Kidney capillary endothelial cell (primary cell): ENCODE measurements at places on chromosomes 4 and X.

GRCh38 chr4:93743022-93743421 is 85.5 kb upstream of the ATOH1 start:
- no peak for DNase-seq

DNA sequence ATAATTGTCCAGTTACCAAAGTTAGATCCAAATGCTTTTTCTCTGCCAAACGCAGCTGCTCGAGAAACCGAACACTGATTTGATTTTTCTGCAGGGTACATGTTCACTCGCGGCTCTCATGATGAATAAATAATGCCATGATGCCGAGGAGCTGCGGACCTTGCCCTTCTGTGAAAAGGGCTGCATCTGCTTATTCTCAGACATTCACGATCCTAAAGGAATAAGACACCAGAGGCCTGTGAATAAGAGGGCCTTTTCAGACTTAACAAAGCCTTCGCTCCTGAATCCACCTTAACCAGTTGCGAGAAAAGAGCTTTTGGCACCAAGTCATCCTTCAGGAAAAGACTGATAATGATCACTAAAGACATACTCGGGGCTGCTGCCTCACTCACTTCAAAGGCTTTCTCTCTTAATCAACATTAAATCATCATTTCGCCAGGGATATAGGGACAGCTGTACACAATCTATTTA is 147.5 kb downstream of the FBXO8 start:
- no peak for DNase-seq

DNA sequence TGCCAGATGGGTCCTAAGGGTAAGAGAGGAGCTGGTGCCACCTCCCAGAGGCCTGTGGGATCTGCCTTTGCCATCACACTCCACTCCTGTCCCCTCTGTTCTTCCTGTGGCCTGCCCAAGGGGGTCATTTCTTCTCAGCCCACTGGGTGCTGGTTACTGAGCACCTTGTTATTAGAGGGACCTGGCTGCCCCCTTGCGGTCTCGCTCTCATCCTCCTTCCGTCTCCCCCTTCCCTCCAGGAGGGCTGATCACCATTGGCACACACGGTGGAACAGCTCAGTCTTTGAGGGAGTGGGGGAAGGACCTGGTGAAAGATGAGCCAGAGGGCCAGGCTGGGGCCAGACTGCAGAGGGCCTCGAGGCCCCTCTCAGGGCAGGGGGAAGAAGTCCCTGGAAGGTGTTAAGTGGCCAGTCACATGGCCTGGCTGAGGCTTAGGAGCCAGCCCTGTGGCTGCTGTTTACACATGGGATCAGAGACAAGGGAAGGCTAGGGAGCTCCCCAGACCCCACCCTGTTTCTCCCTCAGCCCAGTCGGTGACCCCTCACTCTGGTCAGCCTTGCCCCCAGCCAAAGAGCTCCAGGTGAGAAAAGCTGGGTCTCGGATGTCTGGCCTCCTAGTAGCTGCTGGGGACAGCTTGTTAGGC is 68.1 kb downstream of the MTMR1 start:
- no peak for DNase-seq

- DNase-seq: no peak
Measured at GRCh38 chrX:70038515-70038914, 11.2 kb downstream of the AWAT2 start.

DNA sequence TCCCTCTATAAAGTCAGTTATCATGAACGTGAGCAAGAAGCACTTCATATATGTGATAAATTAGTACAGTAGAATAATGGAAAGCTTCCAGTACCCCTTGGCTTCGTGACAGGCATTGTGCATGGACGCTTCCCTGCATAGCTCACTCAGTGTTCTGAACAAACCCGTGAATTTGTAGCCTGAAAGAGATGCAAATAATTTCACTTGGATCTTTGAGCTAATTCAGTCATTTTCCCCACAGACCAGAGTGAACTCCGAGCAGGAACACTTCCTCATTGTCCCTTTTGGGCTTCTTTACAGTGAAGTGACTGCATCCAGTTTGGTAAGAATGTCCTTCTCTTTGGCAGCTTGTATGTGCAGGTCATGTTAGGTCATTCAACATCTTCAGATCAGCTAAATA is 50.1 kb downstream of the ADD1 start:
- no peak for DNase-seq
